ENCODE measurements at places on chromosomes 3 and 15.

- no peak for DNase-seq
Observed at GRCh38 chr3:17079933-17080332, 195.2 kb downstream of the PLCL2 start.

GRCh38 chr15:69457304-69458280 is 5.0 kb downstream of the RPLP1 start:
- no peak for DNase-seq

GRCh38 chr3:4943549-4943948 is 35.7 kb upstream of the BHLHE40 start:
- DNase-seq, result no peak

DNA sequence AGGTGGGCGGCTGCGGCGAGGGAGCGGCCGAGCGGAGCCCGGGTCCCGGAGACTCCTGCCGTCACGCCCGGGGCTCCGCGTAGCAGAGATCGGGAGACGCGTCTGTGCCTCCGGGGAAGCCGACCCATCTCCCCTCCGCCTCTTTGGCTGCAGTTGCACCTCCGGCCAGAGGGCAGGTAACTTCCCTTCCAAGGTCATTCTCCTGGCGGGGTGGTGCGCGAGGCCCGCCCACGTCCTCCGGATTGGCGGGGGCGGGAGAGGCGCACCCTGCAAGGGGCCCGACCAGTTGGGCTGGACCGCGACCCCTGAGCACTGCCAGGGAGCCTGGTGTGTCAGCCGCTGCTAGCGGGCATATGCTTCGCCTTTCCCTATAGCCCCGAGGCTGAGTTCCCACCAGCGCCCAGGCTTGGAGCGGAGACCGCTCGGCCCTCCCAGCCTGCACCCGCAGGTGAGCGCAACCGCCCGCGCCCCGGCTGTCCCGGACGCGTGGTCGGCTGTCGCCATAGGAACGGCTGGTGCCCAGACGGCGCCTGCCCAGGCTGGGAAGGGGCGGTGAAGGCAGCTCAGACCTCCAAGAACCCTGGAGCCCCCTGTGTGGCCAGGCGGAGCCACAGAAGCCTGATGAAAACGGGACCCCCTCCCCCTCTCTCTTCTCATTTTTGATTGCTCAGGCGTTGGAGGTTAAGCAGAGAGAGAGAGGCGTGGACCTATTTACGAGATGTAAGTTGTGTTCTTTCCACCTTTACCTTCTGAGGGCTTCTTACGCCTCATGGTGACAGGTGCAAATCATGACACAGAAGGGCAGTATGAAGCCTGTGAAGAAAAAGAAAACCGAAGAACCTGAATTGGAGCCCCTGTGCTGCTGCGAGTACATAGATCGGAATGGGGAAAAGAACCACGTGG is 453 bp downstream of the ZDHHC23 start:
- DNase-seq, result no peak

DNA sequence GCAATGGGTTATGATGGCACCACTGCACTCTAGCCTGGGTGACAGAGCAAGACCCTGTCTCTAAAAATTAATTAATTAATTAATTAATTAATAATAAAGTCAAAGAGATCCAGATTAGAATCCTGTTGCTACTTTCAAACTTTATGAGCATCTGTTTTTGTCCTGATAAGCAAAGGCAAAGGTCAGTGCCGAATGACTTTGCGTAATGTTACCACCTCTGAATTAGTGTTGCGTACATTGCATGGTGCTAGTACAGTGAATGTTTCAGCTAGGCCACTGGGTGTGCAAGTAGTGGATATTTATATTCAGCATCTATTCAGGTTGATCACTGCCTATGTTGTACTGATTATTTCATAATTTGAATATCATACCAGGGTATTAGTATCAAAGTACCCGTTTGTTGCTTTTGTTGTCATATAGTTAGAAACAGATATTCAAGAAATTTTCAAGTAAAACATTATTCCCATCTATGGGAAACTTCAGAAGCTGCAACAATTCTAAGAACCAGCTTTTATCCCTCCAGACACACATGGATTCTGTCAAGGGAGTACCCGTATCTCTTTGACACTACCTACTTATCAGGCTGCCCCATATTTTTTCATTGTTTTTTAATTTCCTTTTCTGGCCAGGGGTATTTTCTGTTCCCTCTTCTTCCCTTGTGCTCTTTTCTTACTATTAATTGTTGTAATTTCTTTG is 127.1 kb upstream of the GRM7 start:
- DNase-seq, result no peak

DNA sequence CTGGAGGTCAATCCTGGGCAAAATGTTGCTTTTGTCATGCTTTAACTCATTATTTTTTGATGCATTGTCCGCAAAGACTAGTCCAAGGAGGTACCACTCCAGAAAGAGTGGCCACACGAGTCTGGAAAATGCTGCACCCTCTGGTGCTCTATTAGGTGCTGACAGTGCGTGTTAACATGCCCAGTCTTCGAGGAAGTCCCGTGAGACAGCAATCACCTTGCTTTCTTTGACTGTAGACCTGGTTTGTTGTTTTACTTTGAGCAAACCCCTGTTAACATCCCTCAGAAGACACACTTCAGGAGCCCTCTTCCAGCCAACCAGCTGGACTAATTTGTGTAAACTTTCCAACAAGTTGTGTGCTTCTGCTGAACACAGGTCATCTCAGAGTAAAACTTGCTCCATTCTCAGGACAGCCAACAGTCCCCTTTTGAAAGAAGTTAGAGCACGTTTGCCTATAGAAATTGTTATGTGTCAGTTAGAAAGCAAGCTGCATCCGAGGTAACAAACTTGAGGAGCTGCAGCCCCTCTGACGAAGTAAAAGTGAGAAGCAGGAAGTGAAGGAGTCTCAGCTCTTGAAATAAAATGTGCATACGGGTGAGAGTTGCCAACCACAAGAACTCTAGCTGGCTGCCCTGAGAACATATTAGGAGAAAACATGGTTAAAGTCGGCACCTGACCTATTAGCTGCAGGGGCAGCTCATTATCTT is 205.0 kb downstream of the LPP start:
- DNase-seq, result peak; percentile 53

DNA sequence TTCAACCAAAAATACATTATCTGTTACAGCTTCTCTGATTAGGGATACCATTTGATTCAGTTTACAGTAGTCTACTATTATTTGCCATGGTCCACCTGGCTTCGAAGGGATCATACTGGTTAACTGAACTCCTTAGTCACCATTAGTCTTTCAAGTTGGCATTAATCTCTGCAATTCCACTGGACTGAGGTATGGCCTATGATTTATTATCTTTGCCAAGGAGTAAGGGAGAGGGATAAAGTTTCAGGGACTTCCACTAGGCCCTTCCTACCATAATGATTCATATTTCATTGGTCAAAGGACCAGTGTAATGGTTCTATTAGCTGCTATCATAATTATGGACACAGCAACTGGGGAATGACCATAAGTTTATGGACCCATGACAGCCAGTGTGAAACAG is 7.3 kb upstream of the CMSS1 start:
- DNase-seq, result no peak

GRCh38 chr15:71761649-71762048 is 48.7 kb upstream of the NR2E3 start:
- DNase-seq, result no peak

GRCh38 chr3:138012526-138012925 is 2.6 kb downstream of the CLDN18 start:
- DNase-seq, result no peak

DNA sequence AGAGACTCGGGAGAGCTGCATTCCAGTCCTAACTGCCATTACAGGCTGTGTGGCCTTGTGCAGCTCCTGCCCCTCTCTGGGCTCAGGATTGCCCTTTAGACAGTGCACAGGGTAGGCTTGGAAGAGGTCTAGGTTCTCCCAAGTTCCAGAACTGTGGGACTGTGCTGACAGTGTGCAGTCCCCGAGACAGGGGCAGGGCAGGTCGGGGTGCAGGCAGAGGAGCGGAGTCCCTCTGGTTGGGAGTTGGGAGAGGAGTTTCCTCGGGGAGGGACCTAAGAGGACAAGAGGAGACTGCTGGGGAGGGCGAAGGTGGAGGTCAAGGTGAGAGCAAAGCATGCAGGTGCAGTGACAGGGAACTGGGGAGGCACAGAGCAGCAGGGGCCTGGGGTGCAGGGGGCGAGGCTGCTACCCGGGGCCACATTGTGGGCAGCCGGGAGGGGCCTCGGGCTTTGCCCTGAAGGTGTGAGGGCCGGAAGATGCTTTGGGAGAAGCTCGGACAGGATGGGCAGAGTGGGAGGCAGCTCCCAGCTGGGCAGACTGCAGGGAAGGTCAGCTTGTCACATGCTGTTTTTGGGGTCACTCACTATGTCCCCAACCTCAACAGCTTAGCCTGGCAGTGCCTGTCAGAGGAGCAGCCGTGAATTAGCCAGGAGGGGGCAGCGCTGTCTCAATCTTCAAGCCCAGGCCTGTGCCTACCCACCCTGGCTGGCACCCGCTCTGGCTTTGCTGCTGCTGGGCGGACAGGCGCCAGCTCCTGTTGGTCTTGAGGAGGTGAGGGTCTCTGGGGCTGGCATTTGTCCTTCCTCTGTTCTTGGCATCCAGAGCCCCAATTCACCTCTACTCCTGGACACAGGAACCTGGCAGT is 15.4 kb upstream of the CSPG4 start:
- DNase-seq, result peak; percentile 23

GRCh38 chr3:78562328-78562727 is 1205.5 kb downstream of the ROBO1 start:
- DNase-seq, result no peak

GRCh38 chr3:156472150-156472549 is 82.8 kb downstream of the SSR3 start:
- DNase-seq, result no peak

Data from Jurkat, Clone E6-1 (cell line).